ENCODE measurements at places on chromosomes 12 and 14.

DNA sequence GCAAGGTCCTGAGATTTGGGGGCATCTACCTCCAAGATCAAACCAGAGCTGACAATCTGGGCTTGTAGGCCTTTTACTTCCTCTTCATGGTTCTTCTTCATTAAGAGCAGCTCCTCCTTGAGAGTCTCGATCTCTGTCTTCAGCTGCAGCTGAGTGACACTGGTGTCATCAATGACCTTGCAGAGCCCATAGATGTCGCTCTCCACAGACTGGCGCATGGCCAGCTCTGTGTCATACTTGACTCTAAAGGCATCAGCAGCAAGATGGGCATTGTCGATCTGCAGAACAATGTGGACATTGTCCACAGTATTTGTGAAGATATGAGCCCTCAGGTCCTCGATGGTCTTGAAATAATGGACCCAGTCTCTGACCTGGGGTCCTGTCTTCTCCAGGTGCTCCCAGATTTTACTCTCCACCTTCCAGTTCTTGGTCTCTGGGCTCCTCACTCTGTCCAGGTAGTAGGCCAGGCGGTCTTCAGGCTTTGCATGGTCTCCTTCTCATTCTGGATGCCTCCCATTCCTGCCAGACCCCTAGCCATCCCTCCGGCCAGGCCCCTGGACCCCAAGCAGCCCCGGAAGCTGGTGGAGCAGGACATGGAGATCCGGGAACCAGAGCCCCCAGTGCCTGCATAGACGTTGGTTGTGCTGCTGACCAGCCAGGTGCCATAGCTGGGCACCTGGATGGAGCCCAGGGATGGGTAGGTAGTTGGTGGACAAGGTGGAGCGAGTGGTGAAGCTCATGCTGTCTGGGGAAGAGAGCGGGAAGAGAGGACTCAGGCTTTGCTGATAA, 141.0 kb downstream of the MSRB3 start:
- no peaks in the 10 kb centered on the region for H3K4me1 ChIP-seq
- no peak for DNase-seq
- H3K27me3 ChIP-seq = no peaks in the 10 kb centered on the region
- no peaks in the 10 kb centered on the region for H3K36me3 ChIP-seq
- no peak overlapping the region for H3K27ac ChIP-seq

DNA sequence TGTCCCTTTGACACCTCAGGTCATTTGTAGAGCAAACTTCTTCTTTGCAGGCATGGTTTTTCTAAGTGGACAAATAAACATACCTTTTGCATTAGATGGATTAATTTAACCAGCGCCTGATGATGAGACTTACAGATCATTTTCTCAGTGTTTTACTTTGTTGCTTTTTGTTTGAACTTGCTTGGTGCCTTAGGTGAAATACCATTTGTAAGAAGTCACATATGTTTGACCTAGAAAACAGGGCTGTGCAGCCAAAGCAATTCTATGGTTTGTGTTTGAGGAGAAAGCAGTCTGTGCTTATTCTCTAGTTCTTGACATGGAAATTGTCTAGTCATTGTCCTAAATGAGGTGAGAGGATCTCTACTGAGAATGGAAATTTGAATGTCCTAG, 111.1 kb downstream of the DIP2B start:
- H3K4me1 ChIP-seq = peaks cover 12% of the 10 kb centered on the region
- H3K27me3 ChIP-seq = no peaks in the 10 kb centered on the region
- H3K27ac ChIP-seq = no peak overlapping the region
- H3K4me3 ChIP-seq = no peak overlapping the region
- DNase-seq = no peak

DNA sequence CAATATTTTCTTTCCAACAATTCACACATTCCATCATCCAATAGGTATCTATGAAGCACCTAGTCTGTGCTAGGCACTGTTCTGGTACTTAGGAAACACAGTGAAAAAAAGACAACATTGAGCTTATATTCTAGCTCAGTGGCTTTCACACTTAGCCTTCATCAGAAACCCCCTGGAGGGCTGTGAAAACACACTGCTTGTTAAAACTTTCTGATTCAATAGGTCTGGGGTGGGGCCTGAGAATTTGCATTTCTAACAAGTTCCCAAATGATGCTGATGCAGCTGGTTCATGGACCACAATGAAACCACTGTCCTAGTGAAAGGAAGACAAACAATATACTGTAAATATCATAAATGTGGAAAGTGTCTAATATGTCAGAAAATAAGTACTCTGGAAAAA, 5.9 kb downstream of the VTI1B start:
- no peak for DNase-seq
- H3K36me3 ChIP-seq = peaks cover 4% of the 10 kb centered on the region
- H3K27ac ChIP-seq = no peak overlapping the region
- no peaks in the 10 kb centered on the region for H3K27me3 ChIP-seq
- H3K4me1 ChIP-seq = peaks cover 39% of the 10 kb centered on the region

DNA sequence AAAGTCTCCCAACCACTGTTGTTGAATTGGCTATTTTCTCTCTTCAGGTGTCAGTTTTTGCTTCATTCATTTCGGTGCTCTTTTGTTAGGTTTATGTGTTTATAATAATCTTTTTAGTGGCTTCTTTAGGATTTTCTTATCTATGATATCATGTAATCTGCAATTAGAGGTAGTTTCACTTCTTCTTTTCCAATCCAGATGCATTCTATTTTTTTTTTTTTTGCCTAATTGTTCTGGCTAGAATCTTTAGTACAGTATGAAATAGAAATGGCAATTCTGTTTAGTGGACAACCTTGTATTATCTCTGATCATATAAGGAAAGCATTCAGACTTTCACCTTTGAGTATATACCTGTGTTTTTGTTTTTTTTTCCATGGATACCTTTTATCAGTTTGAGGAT, 17.4 kb downstream of the CNOT2 start:
- H3K36me3 ChIP-seq = peaks cover 12% of the 10 kb centered on the region
- no peaks in the 10 kb centered on the region for H3K27me3 ChIP-seq
- DNase-seq = no peak
- H3K4me1 ChIP-seq = peaks cover 36% of the 10 kb centered on the region

GRCh38 chr12:94678849-94679248, 28.5 kb upstream of the TMCC3 start:
- H3K4me1 ChIP-seq = peaks cover 12% of the 10 kb centered on the region
- no peak for DNase-seq
- H3K27ac ChIP-seq = no peak overlapping the region
- no peaks in the 10 kb centered on the region for H3K36me3 ChIP-seq

DNA sequence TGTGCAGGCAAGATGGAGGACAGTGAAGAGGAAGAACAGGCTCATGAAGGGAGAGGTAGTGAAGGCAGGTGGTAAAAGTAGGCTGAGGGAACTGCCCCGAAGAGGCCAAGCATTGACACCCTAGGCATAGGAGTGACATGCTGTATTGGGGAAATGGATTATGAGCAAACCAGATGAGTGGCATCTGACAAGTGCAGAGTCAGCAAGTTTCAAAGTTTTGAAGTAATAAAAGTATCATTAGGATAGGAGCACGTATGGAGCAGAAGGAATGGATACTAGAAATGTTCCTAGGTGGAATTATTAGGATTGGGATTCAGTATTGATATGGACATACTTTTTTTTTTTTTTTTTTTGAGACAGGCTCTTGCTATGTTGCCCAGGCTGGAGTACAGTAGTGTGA, 139.8 kb downstream of the SAMD4A start:
- H3K27ac ChIP-seq = no peak overlapping the region
- peaks cover 7% of the 10 kb centered on the region for H3K4me1 ChIP-seq
- no peak for DNase-seq

DNA sequence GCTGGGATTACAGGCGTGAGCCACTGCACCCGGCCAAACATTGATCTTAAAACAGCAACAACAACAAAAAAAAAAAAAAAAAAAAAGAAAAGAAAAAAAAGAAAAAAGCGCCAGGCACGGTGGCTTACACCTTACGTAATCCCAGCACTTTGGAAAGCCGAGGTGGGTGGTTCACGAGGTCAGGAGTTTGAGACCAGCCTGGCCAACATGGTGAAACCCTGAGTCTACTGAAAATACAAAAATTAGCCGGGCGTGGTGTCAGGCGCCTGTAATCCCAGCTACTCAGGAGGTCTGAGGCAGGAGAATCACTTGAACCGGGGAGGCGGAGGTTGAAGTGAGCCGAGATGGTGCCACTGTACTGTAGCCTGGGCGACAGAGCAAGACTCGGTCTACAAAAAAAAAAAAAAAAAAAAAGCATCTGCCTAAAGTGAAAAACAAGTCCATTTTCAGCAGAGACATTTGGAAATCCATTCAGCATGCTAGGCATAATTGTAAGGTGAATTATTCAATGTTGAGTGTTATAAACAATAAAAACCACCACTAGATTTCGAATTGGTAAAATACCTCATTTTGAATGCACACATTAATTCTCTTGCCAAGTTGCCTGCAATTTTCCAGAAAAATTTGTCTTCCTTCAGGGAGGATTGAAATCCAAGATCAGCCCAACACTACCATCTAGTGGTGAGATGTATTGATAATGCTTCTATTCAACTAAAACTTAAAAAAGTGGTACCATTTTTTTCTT, 8.0 kb upstream of the CERS5 start:
- DNase-seq = peak; percentile 79
- H3K27me3 ChIP-seq = no peaks in the 10 kb centered on the region
- no peak overlapping the region for H3K4me3 ChIP-seq
- H3K4me1 ChIP-seq = peaks cover 1% of the 10 kb centered on the region
- peaks cover 17% of the 10 kb centered on the region for H3K36me3 ChIP-seq

- H3K4me1 ChIP-seq = peaks cover 54% of the 10 kb centered on the region
- no peak overlapping the region for H3K4me3 ChIP-seq
- H3K36me3 ChIP-seq = peaks cover 56% of the 10 kb centered on the region
- no peak overlapping the region for H3K27ac ChIP-seq
Measured at GRCh38 chr12:115962216-115962615, 315.3 kb downstream of the MED13L start.

DNA sequence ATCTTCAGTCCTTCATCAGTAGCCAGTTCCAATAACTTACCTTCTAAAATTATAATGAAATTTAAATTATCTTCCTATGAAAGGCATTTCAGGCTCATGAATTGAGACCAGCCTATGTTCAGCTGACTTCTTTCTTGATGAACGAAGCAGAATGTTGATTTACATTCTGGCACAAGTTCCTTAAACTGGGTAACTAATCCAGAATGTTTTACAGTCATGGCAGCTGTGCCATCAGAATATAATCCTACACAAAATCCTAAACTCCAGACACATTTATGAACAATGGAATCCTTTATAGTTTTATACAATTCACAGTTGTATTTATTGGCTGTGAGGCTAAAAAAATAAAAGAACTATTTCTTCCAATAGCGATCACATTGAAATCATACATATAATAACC, 97.3 kb upstream of the CPM start:
- no peaks in the 10 kb centered on the region for H3K36me3 ChIP-seq
- H3K4me3 ChIP-seq = no peak overlapping the region
- H3K4me1 ChIP-seq = no peaks in the 10 kb centered on the region

- H3K4me3 ChIP-seq = no peak overlapping the region
- H3K27ac ChIP-seq = no peak overlapping the region
- no peaks in the 10 kb centered on the region for H3K36me3 ChIP-seq
- H3K4me1 ChIP-seq = peaks cover 9% of the 10 kb centered on the region
- DNase-seq = no peak
Measured at GRCh38 chr12:106897082-106897481, 58.6 kb upstream of the TMEM263 start.

DNA sequence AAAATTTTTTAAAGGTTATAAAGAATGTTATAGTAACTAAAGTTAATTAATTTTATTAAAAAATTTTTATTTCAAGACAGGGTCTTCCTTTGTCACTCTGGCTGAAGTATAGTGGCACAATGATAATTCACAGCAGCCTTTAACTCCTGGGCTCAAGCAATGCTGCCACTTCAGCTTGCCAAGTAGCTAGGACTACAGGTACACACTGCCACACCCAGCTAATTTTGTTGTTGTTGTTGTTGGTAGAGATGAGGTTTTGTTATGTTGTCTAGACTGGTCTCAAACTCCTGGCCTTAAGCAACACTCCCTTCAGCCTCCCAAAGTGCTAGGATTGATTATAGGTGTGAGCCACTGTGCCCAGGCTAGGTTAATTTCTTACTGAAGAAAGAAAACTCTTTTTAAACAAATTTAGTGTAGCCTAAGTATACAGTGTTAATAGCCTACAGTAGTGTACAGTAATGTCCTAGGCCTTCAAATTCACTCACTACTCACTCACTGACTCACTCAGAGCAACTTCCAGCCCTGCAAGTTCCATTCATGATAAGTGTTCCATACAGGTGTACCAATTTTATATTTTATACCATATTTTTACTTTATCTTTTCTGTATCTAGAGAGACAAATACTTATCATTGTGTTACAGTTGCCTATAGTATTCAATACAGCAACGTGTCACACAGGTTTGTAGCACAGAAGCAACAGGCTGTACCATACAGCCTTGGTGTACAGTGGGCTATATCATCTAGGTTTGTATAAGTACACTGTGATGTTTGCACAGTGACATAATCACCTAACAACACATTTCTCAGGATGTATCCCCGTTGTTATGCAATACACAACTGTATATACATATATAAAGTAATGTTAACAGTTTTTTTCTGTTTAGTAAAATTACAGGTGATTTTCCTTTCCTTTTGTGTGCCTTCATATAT, 24.7 kb upstream of the DNAAF2 start:
- no peaks in the 10 kb centered on the region for H3K27me3 ChIP-seq
- peaks cover 11% of the 10 kb centered on the region for H3K36me3 ChIP-seq
- H3K27ac ChIP-seq = no peak overlapping the region
- DNase-seq = no peak
- no peak overlapping the region for H3K4me3 ChIP-seq

GRCh38 chr14:20332788-20333493, at the start of gene CCNB1IP1:
CCNB1IP1 (minus strand) TSS chr14:20333279; CDS start chr14:20316523, 16,756 bp downstream.
- H3K36me3 ChIP-seq = peaks cover 22% of the 10 kb centered on the region
- peak within 1 kb of the TSS; percentile 94 for H3K27ac ChIP-seq
- peaks cover 5% of the 10 kb centered on the region for H3K27me3 ChIP-seq
- peak within 1 kb of the TSS; percentile 99 for H3K4me3 ChIP-seq

DNA sequence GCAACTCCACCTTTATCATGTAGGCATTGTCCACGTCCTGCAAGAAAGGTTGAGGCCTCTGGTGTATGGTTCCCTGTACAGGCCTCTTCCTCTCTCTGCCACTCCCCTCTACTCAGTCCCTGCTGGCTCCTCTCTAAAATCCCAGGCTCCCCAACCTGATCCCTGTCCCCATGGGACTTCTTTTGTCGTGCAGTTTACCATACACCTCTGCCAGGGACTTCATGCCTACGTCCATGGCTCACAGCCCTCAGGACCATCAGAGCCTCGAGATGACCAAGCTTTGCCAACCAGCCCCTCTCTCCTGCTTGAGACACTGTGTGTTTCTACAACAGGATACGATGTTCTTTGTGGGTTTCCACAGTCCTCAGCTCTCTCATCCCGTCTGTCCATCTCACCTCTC, 2.9 kb downstream of the KRT2 start:
- no peak overlapping the region for H3K27ac ChIP-seq
- DNase-seq = no peak
- H3K36me3 ChIP-seq = peaks cover 6% of the 10 kb centered on the region
- peaks cover 7% of the 10 kb centered on the region for H3K27me3 ChIP-seq
- peaks cover 49% of the 10 kb centered on the region for H3K4me1 ChIP-seq

All from activated CD4-positive, alpha-beta T cell treated with anti-CD3 and anti-CD28 coated beads, Interleukin-2, amount 10 ng/mL, durations not matched to agents 24 days and 14 days (primary cell).